ENCODE measurements at places on chromosomes 4 and X. TPM values are rescaled to one million over a fixed set of nuclear protein-coding genes. Genes with fewer than 3 reads are reported as not detected.
A peak's percentile ranks its signal among the peaks of the same experiment; 100 is the strongest.

- no peak for DNase-seq
Observed at GRCh38 chrX:101407167-101407747, 468 bp downstream of the GLA start.

- peak; percentile 59 for DNase-seq
Observed at GRCh38 chr4:150972592-150972991, 42.5 kb downstream of the LRBA start.

- DNase-seq, result no peak
Observed at GRCh38 chrX:18065956-18066355, 154.7 kb downstream of the BEND2 start.

- DNase-seq, result peak; percentile 34
Observed at GRCh38 chrX:63506320-63506719, 155.2 kb upstream of the SPIN4 start.

DNA sequence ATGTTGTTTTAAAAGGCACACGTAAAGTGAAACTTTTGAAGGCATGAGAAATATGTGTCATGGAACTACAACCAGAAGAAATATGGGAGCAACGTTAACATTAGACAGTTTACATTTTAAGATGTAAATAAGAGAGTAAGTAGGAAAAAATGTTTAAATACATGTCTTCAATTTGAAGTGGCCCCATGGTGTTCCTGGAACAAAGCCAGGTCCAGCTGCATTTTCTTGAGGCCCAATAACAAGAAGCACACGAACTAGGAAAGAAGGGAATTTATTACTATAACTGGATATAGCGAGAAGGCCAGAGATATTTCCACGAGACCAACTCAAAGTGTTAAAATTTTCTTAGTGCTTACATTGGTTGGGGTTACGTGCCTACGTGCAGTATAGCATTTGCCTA is 458.1 kb downstream of the KCTD8 start:
- DNase-seq, result no peak

Gene NAP1L2
- total RNA-seq, result 2.1 TPM

DNA sequence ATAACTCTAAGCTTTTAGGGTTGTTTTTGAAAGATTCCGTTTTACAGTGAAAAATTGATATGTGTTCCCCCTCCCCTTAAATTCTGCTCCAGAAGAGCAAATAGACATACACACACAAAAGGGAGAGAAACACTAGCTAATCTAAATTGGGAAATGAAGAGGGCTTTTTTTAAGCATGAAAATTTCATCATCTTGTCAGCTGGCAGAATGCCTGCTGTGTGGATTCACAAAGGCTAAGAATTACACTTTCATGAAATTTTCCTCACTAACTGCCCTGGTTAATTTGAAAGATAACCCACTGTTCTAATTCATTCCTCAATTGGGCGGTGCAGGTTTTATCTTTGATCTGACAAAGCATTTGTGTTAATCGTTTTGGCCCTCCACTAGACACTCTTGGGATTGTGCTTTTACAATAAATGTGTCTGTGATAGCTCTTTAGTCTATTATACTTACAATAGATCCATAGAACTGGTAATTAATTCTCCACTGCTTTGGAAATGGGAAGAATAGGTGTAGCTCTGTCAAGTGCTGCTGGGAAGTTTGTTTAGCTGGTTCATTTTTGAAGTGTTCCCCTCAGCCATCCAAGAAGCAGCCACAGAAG is 152.9 kb downstream of the POLA1 start:
- DNase-seq, result no peak

Gene SLITRK4
- total RNA-seq, result 30.6 TPM

- no peak for DNase-seq
Observed at GRCh38 chr4:26713563-26714151, 129.8 kb downstream of the TBC1D19 start.

DNA sequence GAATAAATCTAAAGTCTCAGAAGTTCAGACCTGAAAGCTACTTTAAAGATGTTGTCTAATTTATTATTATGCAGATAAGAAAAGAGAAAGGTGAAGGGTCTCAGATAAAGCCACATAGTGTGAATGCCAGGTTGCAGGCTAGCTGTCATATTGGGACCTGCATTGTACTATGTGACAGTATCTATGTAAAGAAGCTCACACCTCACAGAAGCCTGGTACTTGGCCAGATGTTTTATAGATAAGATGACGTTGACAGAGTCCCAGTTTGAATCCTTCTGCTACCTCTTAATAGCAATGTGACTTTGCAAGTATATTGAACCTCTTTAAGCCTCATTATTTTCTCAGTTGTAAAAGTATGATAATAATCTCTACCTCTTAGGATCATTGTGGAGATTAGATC is 227.0 kb downstream of the SPRY1 start:
- DNase-seq, result no peak

GRCh38 chr4:168353746-168354145 is 35.2 kb upstream of the DDX60 start:
- DNase-seq, result no peak

- DNase-seq, result no peak
Observed at GRCh38 chrX:2554891-2555290, 54.1 kb upstream of the DHRSX start.

Gene LPAR4
- 0.70 TPM for total RNA-seq

DNA sequence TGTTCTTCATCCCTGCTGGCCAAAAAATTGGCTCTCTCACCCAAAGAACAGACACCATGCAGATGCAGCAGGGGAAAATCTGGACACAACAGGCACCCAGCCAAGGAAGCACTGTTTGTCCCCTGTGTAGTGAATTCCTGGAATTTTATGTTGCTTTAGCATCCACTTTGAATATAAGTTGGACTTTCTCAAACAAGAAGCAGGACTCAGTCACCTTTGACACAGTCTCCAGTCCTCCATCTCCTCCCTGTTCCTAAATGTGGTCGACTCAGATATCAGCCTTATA is 11.8 kb downstream of the ZNF182 start:
- DNase-seq, result peak; percentile 9

- DNase-seq, result no peak
Observed at GRCh38 chr4:836750-837301, 10.9 kb upstream of the CPLX1 start.

DNA sequence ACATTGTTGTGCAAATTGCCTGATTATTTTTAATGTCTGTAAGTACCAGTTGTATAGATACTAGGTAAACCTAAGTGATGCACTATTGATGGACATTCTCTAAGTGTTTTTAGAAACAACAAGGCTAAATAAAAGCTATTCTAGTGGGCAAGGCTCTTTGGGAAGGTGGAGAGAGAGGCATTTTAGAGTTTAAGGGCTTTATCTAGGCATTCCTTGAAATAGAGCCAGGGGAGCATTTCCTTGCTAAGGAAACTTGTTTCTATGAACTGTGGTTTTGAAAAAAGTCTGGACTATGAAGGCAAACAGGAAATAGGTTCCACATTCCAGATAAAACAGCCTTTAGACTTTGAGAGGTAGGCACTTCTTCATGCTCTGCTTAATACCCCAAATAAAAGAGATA is 23.8 kb downstream of the BMX start:
- DNase-seq, result peak; percentile 66

Gene GAB3
- 0.87 TPM for total RNA-seq

Gene TMPRSS11B
- not detected for total RNA-seq

GRCh38 chr4:48190839-48191238 is 56.8 kb upstream of the TXK start:
- DNase-seq, result no peak

GRCh38 chrX:63869506-63869905 is 84.5 kb upstream of the ARHGEF9 start:
- DNase-seq, result no peak

Gene COL4A6
- total RNA-seq, result 1.7 TPM

DNA sequence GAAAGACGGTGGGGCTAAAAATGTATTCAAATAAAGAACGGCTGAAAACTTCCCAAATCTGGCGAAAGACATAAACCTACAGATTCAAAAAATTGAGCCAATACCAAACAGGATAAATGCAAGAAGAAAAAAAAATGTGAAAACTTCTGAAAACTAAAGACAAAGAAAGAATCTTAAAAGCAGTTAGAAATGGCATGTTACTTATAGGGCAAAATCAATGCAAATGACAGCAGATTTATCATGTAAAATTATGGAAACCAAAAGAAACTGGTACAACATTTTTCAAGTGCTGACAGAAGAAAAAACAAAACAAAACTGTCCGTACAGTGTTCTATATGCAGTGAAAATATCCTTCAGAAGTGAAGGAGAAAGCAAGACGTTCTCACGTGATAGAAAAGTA is 239.0 kb downstream of the PDGFC start:
- peak; percentile 61 for DNase-seq

DNA sequence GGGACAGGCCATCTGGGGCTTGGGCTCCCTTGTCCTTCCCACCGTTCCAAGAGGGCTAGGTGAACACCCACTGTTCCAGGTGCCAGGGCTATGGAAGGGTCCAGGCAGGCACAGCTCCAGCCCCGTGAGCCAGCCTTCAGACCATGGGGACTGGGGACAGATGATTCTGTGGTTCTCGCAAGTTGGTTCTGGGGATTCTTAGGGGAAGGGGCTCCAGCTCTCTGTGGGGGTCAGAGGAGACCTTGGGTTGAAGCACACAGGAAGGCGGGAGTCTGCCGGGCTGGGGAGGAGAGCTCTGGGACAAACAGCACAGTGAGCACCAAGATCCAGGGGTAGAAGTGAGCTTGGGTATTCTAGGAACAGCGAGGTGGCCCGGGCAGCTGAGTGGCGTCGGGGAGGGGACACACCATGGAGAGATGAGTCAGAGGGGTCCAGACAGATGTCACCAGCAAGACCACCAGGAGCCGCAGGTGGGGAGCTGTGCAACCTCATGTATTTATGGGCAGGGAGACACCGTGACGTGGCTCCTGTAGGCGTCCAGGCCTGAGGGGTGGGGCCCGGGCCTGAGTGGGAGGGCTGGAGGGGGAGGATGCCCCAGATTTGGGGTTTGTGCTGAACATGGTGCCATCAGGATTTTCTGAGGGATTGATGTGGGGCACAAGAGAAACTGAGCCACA is 48.8 kb upstream of the HMX1 start:
- no peak for DNase-seq

DNA sequence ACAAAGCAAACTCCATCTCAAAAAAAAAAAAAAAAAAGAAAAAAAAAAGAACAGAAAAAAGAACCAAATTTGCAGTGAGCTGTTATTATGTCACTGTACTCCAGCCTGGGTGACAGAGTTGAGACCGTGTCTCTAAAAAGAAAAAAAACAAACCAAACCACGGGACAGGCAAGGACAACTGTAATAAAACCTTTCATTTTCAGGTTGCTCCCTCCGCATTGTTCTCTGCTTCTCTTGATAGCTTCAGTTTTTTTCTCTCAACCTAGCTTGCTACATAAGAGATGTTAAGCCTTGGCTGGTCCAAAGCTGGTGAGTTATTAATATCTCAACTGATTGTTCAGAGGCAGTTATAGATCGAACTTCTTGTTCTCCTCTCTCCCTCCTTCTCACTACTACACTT is 23.1 kb upstream of the ELF2 start:
- DNase-seq, result no peak
